ENCODE measurements at places on chromosomes 3 and 15.

DNA sequence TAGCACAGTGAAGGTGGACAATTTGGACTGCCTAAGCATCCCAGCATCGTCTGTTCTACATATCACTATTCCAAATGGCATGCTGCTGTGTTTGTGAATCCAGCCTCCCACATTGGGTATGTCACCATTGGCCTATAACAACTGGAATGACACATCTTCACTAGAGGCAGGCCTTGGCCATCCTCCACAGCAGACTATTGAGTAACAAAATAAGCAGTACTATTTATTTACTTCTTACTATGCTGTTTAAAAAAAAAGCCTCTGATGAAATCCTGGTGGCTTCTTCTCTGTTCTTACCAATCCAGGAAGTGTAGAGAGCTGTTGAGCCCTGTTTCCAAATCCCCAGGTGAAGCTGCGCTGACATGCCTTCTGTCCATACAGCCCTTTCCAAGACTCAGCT is 30.6 kb upstream of the CERS3 start:
- no peak for DNase-seq

- DNase-seq: no peak
These were observed 406.1 kb upstream of the ALCAM start for GRCh38 chr3:104960579-104960978.

GRCh38 chr15:36603987-36604386 is 24.6 kb downstream of the CDIN1 start:
- no peak for DNase-seq

- DNase-seq: no peak
These were observed 973 bp upstream of the COPG1 start for GRCh38 chr3:129248286-129248979.

DNA sequence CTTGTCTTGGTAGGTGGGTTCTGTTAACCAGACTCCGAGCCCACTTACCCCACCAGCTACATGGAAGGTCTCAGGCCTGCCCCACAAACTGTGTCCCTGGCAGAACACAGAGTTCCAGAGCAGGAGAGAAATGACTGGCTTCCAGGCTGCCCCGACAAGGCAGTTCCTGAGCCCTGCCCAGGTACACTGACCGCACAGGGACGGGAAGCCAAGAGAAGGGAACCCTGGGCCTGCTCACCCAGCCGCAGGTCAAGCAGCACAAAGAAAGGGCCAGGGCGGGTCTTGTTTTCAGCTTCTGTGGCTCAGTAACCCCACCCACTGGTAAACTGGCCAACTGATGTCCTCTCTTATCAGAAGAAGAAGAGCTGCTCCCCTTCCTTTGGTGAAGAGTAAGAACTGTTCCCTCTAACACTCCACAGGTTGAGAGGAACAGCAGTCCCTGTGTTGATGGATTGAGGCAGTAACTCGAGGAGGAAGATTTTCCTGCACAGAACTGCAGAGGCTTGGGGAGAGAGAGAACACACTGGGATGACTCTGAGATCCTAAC is 68.4 kb downstream of the CRTC3 start:
- DNase-seq: no peak

GRCh38 chr15:72169921-72170611 is 27.5 kb downstream of the GRAMD2A start:
- DNase-seq: no peak

- no peak for DNase-seq
These were observed 232.8 kb upstream of the UMPS start for GRCh38 chr3:124497487-124497886.

- DNase-seq: no peak
These were observed 377.2 kb upstream of the SGO1 start for GRCh38 chr3:20563251-20563650.

Measured in A673 (cell line).